ENCODE measurements at places on chromosomes 13 and 19.

DNA sequence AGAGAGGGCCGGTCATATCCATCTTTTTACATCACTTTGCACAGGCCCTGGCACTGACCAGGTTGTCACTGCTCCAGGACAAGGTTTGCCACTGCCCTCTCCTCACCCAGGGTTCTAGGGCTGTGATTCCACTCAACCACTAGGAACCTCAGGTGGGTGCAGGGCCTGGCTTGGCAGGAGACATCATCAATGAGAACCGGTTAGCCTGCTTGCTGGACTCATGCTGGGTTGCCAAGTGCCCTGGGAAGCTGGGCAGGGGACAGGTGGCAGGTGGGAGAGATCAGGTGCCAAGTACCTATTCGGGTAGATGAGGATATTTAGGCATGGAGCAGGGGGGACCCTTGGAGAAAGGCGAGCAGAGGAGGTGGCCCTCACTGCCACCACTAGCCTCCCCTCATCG, 4.2 kb upstream of the CERS4 start:
- no peak for DNase-seq

DNA sequence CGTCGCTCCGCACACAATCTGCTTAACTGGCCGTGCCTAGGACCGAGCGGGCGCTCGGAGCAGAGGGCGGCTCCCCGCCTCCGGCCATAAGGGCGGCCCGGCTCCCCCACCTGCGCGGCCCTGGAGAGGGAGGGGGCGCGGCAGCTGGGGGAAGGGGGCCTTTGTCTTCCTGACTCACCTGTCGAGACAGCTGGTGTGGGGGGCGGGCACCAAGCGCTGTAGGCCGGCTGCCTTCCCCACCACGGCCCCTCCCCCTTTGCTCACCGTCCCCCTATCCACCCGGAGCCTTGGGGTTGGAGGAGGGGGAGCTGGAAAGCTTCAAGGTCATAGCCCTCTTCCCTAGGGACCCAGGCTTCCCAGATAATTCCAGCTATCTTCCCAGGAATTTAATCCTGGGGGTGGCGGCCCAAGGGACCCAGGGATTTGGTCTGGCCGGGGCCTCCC, 1.2 kb downstream of the VASP start:
- DNase-seq = no peak

DNA sequence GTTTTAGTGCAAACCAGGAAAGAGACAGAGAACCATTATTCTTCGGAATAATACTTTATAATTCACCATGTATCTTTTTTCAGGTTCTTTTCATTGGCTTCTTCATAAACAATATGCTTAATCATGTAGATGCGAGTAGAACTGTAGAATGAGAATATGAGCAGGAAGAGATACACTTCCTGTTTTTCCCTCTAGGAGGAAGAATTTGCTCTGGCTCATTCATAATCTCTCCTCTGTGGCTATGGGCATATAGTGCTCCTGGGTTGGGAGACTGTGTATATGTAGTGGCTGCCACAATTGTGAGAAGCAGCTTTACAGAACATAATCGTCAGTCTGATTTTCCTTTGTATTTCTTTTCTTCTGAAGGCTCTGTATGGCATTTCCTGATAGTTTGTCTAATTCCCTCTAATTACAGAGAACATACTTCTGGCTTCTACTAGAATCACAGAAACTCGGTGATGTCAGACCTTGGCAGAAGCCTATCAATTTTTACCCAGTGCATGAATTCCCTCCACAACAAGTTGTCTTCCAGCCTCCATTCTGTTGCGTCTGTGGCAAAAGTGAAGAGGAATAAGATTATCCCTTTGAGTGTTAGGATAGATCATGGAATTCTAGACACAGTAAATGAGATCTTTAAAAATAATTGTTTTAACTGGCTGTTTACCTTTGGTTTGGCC, 2.9 kb upstream of the DCLK1 start:
- DNase-seq = no peak

DNA sequence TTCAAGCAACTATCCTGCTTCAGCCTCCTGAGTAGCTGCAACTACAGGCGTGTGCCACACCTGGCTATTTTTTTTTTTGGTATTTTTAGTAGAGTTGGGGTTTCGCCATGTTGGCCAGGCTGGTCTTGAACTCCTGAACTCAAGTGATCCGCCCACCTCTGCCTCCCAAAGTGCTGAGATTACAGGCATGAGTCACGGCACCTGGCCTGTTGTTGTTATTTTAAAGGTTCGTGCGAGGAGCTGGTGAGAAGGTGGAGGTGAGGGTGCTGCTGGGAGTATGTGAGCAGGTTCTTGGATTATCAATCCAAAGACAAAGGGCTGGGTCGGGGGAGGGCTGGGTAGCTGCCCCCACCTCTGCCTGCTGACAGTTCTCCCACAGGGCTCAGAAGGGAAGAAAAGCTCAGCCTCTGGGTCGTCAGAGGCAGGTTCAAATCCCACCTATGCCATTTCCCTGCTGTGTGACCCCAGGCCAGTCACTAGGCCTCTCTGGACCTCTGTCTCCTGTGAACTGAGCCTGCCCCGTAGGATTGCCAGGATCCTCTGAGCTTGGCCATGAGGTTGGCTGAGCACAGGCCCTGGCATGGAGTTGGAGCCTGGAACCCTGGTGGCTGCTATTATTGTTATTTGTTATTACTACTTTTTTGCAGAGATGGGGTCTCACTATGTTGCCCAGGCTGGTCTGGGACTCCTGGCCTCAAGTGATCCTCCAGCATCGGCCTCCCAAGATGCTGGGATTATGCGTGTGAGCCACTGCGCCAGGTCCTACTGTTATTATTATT, 1.5 kb downstream of the CKM start:
- DNase-seq = no peak

- DNase-seq = no peak
Measured at GRCh38 chr13:76860706-76861105, 25.5 kb downstream of the KCTD12 start.

GRCh38 chr19:4763021-4763420, 28.5 kb upstream of the FEM1A start:
- no peak for DNase-seq

DNA sequence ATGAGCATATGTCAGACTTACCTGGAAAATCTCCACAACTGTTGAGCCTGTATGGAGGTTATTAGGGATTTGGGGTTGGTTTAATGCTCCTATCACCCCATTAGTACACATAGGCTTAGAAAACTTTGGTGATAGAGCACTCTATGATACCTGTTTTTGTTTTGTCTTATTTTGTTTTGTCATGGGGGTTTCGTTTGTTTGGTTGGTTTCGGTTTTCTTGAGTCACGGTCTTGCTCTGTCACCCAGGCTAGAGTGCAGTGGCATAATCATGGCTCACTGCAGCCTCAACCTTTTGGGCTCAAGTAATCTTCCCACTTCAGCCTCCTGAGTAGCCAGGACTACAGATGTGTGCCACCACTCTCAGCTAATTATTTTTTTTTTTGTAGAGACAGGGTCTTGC, 70.0 kb downstream of the MZT1 start:
- no peak for DNase-seq

DNA sequence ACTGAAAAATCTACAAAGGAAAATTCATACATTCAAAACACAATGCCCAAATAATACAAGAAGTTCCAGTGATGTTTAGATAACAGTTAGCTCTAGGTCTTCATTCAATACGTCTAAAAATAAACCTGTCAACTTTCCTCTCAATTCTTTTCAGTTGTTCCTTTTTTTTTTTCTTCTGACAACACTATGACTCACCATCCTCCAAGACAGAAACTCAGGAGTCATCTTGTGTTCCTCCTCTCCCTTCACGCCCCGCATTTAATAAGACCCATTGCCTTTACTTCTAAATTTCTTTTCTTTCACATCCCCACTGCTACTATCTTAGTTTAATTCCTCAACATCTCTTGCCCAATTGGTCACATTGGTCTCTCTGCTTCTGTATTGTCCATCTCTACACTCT, 759.9 kb downstream of the GPC5 start:
- DNase-seq = no peak

DNA sequence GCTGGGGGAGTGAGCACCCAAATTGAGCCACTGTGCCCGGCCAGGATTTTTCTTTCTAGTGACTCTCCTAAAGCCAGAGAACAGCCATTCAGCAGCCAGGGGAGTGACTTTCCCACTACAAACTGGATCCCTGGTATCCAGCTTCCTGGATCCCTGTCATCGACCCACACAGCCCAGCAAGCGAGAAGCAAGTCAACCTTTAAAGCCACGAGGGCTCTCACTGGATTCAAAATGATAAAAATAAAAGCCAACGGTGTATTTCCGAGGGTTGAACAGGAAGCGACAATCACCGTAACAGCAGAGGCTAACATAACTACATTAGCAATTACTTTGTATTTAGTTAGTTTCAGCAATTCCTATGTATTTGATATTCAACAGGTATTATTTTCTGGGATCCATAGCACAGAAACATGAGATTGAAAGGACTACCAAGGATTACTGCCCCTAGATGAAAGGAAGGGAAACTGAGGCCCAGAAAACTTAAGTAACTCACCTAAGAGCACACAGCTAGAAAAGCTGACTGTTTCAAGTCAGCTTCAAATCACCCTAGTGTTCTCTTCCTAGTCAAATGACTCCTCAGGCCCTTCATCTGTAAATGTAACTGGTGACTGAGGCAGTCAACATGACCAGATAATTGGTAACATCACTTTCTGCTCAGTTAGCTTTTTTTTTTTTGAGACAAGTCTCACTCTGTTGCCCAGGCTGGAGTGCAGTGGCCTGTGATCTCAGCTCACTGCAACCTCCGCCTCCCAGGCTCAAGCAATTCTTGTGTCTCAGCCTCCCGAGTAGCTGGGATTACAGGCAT, 2.7 kb downstream of the RFX1 start:
- peak; percentile 49 for DNase-seq

- DNase-seq = no peak
Measured at GRCh38 chr13:92297971-92298942, 899.8 kb downstream of the GPC5 start.

DNA sequence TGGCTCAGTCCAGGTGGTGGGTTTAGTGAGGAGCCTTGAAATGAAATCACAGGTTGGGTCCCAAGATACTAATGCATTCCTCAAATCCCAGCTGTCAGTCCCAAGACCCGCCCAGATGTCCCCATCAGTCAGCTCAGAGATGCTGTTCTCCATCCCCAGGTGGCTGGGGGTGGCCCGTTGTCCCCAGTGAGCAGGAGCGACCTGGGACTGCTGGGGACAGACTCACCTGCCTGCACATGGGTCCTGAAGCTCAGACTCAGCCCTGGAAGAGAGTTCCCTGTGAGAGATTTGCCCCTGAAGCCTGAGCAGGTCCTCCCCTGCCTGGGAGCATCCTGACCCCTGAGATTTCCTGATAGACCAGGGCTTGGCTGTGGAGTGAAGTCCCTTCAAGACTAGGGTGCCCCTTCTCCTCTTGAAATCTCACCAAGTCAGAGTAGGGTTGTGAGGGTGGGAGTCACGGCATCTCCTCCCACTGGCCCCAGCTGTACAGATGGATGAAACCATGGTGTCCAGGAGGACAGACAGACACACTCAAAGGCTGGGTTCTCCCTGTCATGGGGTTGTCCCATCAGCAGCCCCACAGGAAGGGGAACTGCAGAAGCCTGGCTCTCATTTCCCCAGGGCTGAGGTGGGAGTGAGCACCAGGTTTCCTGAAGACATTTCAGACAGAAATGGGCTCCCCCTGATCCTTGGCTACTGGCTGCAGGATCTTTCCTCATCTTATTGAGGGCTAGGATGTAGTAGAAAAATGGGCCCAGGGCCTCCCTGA, 14.4 kb downstream of the LILRA5 start:
- DNase-seq = no peak

DNA sequence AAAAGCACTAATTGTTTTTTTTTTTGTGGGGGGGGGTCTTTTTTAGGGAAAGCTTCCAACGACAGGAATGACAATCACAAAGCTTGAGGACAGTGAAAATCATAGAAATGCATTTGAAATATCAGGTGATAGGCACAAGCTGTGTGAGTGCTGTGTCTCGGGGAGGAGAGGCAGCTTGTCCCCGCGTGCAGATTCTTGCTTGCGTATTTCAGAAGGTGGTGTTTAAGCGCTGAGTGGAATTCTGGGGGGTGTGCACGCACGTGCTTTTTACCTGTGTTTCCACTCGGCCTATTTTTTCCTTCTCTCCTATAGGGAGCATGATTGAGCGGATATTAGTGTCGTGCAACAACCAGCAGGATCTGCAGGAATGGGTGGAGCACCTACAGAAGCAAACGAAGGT, 40.2 kb upstream of the TEX29 start:
- no peak for DNase-seq

DNA sequence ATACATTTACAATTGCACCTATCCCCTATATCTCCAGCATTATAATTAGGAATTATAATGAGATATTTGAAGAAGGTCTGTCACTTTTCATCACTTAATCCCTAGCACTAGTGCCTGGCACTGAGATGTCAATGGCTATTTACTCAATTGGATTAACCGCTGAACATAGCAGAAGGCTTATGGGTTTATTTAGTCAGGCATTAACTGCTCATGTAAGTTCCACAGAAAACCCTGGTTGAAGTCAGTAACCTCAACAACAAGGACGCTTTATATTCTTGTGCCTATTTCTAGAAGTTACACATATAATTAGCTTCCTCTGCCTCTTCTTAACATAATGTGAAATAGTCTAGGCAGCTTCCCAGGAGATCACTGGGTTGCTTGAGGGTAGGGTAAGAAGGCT, 107.5 kb upstream of the POSTN start:
- no peak for DNase-seq

GRCh38 chr19:6076675-6077463, 33.4 kb downstream of the RFX2 start:
- no peak for DNase-seq

GRCh38 chr13:110246530-110246929, 60.4 kb downstream of the COL4A1 start:
- DNase-seq = no peak

- DNase-seq = peak; percentile 40
Measured at GRCh38 chr13:51844862-51845573, at the start of gene TMEM272. Gene TMEM272 (minus strand): TSS chr13:51845177. CDS start chr13:51838530, 6,647 bp downstream.

DNA sequence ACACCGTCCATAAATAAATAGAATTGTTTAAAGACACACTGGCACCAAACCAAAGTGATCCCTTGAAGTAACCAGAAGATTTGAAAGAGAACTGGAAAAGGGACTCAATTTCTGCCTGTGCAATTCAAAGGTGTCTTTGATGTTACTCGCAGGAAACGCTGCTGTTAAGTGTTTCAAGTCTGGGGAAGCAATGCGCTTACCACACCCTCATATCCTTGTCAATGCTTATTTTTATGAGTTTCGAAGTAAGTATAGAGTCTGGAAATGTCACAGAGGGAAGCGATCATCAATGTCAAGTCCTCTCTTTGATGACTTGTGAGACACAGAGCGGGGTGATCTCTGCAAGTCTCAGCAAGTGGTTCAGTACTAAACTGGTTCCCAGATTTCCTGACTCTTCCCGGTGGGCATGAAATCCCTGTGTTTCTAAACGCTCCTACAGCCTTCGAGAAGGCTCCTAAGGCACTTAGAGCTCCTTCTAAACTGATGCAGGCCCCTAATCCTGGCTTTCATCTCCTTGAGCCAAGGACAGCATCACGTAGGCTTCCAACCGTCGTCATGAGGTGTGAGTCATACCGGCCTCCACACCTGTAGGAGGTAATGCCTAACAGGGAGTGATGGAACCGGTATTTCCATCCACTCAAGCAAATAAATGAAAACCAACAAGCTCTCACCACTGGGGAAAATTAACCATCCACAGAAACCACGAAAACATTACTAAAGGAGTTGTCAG, 22.8 kb downstream of the SYDE1 start:
- DNase-seq = peak; percentile 53

All from activated CD4-positive, alpha-beta T cell treated with anti-CD3 and anti-CD28 coated beads, Interleukin-2, amount 10 ng/mL, durations not matched to agents 7 days and 5 days (primary cell).